H7 (cell line): ENCODE measurements at places on chromosomes 13 and 19. TPM values are rescaled to one million over a fixed set of nuclear protein-coding genes. Genes with fewer than 3 reads are reported as not detected.

Gene LEUTX
- total RNA-seq, result not detected in 2 replicates

Gene CEACAM4
- total RNA-seq, result not detected in 2 replicates

Gene ZNF439
- not detected in 2 replicates for total RNA-seq

Gene SIGLEC8
- not detected in 2 replicates for total RNA-seq

Gene ZNF442
- not detected in 2 replicates for total RNA-seq

Gene PPP2R1A
- total RNA-seq, result 439 and 477 TPM in 2 replicates

Gene ARGLU1
- 45.9 and 89.9 TPM in 2 replicates for total RNA-seq

Gene ENOX1
- 0.04 and 0.07 TPM in 2 replicates for total RNA-seq

DNA sequence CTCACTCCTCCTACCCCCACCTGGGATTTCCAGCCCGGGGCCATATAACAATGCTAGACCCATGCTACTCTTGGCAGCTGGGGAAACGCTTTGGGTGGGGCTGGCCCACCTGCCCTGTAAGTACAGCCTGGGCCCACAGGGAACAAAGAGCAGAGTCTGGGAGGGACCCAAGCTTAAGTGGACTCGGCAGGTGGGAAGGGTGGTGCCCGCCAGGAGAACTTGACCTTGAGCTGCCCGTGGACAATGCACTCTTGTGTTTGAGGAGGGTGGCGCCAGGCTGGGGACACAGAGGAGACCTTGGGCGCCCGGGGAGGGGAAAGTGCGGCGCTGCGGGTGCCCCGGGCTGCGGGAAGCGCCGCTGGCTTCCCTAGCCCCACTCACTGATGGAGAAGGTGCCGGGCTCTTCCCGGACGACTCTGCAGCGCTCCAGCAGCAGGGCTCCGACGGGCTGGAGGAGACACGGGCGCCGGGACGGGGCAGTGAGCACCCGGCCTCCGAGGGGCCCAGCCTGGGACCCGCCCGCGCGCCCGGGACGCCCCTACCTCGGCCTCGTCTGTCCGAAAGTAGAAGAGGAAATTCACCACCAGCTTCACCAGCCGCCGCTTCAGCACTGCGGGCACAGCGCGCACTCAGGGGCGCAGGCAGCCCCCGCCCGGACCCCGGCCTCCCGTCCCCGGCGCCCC is 607 bp downstream of the PLEKHJ1 start:
- peak; percentile 82 for DNase-seq

- DNase-seq, result no peak
These were observed 6.7 kb downstream of the VAV1 start for GRCh38 chr19:6779206-6779605.

DNA sequence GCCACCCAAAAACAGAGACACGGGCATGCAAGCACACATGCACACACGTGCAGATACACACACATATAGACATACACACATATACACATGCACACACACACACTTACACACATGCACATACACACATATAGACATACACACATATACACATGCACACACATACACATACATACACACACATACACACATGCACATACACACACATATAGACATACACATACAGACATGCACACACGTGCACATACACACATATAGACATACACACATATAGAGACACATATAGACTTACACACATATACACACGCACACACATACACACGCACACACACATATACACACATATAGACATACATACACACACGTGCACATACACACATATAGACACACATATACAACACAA is 92.1 kb downstream of the GADD45B start:
- DNase-seq, result no peak

DNA sequence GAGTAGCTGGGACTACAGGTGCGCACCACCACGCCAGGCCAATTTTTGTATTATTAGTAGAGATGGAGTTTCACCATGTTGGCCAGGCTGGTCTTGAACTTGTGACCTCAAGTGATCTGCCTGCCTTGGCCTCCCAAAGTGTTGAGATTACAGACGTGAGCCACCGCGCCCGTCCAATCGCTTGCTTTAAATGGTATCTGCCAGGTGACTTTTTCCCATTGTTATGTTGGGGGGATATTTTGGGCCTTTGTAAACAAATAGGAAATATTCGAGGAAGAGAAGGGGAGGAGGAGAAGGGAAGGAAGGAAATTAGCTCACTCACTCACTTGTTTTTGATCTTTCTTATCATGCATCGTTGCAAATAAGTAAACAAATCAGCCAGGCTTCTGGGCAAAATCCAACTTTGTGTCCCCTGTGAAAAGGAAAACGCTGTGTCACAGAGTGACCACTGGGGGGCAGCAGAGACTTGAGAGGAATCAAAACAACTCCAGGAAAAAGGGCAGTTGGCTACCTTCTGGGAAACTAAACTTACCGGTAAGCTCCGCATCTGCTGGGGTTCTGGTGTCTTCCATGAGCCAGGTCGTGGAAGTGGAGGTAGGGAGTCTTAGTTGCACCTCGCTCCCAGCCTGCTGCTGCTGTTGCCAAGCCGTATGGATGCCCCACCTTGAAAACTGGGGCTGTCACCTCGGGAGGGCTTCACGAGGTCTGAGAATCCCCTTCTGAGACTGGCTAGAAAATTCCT is 9.3 kb upstream of the RANBP3 start:
- DNase-seq, result peak; percentile 82

DNA sequence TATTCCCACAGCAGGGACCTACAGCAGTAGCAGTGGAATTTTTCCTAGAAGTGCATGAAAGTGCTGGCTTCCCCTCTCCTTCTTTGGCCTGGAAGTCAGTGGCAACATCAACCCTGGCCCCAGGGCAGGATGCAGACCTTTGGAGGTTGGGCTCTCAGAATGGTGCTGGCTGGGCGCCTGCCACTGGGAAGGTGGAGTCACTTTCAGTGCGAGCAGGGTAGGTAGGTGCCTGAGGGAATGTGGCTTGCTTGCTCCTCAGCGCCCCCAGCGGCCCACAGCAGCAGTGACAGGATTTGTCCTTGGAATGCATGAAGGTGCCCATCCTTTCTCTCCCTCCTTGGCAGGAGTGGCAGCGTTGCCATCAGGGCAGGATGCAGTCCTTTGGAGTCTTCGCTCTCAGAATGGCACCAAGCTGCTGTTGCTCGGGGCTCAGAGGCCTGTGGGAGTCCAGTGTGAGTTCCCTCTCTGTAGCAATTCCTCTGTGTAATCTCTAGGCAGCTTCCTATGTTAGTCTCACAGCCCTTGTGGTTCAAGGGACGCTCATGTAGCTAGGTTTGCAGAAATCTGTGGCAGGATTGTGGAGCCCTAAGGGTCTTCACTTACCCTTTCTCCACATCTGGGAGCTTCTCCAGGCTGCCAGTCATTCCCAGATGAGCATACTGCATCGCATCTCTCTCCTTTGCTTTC is 354.4 kb upstream of the DACH1 start:
- peak; percentile 32 for DNase-seq

DNA sequence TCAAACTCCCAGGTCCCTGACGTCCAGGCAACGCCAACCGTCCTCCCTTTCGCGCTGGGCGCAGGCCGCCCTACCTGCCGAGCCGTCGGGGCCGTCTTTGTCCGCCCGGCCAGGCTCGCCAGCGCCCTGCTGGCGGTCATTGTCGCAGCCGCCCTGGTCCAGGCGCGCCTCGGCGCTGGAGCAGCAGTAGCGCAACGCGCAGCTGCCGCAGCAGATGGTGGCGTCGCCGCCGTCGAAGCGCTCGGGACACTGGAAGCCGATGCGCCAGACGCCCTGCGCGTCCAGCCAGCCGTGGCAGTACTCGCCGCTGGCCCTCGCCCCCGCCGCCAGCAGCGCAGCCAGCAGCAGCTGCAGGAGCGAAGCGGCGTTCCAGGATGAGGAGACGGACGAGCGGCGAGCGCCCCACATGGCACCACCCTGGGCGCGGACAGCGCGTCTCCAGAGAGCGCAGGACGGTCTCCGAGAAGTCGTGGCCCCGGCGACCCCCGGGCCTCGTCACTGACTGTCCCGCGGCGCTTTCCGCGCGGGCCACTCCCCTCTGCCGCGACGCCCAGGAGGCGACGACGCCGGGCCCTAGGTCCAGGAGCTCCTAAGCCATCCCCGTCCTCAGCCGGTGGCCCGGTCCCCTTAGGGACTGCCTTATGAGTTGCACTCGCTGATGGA is 1.1 kb downstream of the SHISA2 start:
- DNase-seq, result peak; percentile 79

DNA sequence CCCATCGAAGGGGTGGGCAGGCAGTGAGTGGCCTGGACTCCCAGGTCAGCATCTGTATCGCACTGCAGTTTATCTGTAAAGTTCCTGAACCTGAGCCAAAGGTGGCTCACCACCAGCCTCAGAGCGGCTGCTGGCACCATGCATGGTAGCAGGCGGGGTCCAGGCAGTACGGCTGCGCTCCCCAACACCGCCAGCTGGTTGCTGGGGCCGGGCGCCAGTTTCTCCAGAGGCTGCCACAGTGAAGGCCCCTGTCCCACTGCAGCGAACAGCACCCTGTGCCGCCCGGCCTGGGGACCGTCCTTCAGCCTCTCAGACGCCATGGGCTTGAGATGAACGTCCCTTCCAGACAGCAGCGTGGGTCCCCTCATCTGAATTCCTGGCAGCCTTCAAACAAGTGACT is 109.8 kb downstream of the KDM4B start:
- DNase-seq, result no peak

DNA sequence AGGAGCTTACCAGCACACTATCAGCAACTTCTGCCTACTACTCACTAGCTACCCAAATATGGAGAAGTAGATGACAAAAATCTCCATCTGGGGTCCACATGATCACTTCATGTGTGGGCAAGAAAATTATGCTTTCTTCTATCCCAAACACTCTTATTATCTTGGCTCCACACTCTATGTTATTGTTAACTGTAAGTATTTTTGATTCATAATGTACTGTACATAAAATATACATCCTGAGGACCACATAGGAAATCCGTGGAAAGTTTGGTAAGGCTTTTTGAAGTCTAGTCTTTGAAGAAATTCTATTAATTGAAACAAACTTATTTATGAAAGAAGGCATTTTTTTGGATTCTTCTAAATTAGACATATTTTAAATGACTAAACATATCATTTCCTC is 378.8 kb downstream of the DACH1 start:
- DNase-seq, result no peak

DNA sequence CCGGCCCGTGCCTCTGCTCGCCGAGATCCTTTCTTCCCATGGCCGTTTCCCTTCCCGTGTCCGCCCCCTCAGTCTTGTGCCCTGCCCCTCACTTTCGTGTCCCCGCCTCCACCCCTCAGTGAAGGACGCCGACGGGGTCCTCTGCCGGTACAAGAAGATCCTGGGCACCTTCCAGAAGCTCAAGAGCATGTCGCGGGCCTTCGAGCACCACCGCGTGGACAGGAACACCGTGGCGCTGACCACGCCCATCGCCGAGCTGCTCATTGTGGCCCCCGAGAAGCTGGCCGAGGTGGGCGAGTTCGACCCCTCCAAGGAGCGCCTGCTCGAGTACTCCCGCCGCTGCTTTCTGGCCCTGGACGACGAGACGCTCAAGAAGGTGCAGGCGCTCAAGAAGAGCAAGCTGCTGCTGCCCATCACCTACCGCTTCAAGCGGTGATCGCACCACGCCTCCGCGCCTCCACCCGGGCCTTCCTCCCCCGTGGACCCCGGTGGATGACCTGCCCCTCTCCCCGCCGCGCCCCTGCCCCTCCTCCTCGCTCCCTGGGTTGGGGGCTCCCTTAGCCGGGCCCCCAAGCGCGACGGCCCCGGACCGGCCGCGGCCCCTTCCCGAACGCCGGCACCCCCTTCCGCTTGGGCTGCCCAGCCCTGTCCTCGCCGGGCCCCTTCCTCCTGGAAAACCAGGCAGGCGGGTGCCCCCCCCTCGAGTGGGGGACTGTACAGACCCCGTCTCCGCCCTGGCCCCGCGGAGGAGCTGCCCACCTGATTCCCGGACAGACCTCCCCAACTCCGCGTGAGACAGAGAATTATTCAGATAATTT is 2.3 kb upstream of the U2AF2 start:
- DNase-seq, result peak; percentile 57

- no peak for DNase-seq
These were observed 193.1 kb downstream of the ZIC5 start for GRCh38 chr13:99778500-99778899.

DNA sequence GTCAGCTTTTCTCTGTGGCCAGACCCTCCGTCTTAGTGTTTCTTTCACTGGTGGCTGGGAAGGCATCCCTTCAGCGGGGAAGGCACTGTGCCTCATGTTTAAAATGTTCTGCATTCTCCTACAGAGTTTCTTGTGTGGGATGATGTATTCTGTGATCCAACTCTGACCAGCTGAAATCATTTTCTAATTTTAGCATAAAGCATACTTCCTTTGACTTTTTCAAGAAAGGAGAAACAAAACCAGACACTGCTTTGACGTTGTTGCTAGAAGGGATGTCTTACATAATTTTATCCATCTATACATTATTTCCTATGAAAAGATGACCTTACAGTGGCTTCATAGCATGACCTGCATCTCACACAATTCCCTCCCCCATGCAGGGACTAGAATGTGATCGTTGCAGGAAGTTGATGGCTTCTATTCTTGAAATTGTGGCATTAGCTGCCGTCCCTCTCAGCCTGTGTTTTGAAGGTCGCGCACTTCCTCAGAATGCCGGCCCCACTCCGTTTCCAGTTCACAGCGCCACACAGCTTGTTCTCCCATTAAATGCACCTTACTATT is 38.6 kb upstream of the TEX29 start:
- DNase-seq, result no peak

DNA sequence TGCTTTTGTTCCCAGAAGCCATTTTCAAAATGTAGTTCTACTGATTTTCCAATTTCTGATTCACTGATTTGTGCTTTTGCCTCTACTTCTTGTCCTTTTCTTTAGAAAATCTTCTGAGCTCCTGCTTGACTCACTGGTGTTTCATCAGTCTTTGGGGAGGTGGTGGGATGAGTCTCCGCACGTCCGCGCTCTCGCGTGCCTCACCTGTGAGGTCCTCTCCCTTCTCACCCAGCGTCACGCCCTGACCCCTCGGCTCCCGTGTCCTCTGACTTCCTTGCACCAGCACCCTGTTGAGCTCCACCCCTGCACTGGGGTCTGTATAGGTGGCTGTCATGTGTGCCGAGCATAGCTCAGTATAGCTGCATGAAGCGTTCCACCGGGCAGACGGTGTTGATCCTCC is 52.7 kb upstream of the MCF2L start:
- DNase-seq, result peak; percentile 30

DNA sequence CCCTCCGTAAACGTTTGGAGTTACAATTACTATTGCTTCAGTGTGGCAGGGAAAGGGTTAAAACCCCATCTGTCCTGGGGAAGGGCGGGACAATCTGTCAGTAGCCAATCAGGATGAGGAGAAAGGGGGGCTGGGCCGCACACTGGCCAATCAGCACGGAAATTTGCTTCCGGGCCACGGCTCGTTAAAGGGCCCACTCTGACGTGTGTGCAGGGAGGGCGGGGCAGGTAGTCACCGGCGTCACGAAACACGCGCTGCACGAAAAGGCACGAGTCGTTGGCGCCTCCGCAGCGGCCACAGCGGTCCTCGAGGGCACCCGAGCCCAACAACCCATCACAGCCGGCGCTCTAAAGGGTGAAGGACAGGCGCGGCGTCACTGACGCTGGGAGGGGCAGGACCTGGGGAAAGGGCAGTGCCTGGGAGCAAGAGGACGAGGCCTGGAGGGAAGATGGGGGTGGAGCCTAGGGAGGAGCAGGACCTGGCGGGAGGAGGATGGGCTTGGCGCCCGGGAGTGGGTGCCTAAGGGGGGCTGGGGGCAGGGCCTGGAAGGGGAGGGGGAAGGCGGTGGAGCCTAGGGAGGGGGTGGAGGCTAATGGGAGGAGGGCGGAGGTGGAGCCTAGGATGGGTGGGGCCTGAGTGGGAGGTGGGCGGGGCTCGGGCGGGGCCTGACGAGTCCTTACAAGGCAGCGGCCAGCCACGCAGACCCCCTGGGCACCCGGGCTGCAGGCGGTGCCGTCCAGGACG is 4.9 kb downstream of the ADAMTSL5 start:
- DNase-seq, result peak; percentile 100
